GM13976 (cell line): ENCODE measurements at places on chromosomes 5 and 9.

DNA sequence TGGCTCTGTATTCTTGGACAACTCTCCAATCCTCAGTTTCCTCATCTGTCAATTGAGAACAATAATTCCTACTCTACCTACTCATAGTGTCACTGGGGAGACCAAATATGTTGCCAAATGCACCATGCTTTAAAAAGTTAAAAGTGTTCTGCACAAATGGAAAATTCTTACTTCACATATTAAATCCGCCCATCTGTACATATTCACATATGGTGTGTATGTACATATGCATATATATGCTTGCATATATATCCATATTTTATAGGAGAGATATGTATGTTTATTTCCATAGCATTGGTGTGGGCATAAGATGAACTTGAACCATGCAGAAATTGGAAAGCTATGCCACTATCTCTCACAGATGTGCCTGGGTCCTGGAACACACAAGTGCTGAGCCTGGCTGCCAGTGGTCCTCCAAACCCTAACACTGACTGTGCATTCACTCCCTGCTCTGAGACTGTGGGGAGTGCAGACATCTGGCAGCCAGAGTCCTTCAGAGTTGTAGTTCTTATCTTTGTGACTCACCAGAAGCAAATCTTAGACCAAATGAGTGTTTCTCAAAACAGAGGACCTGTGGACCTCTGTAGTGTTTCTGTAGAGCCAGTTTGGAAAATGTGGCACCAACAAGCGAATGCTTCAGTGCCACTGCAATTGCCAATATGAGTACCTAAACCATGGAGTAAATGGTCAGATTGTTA lies 168.7 kb downstream of the GRIA1 start:
- no peak for DNase-seq

- DNase-seq, result no peak
Measured at GRCh38 chr9:2494562-2494961, 127.0 kb upstream of the VLDLR start.

DNA sequence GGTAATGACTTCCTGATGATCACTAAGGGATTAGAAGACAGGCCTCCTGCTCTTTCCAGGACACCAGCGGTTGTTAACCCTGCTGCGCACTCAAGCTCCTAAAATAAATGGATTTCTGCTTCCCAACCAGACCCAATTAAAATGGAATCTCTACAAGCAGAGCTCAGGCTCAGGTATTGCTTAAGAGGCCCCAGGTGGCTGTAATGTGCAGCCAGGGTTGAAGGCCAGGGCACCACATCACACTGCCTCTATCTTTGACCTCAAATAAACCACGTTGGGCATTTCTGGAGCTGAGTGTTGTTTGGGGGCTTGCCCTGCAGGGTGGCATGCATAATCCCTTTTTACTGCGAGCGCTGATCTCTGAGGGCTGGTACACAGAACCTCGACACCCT lies 108.0 kb downstream of the FBXO38 start:
- no peak for DNase-seq

DNA sequence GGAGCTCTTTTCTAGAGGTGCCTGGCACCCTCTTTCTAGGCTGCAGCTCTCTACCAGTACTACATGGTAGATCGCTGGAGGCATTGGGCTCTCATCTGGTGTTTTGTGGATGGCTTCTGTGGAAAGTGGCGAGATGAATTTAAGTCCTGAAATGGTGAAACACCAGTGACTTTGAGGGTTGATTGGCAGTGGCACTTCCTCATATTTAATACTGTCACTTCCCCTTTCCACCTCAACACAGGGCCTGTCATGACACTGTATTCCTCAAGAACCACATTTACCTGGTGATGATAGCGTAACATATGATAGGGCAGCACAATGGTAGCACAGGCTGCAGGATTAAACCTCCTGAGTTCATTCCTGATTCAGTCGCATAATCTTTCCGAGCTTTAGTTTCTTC lies 132.1 kb downstream of the KDM4C start:
- no peak for DNase-seq

DNA sequence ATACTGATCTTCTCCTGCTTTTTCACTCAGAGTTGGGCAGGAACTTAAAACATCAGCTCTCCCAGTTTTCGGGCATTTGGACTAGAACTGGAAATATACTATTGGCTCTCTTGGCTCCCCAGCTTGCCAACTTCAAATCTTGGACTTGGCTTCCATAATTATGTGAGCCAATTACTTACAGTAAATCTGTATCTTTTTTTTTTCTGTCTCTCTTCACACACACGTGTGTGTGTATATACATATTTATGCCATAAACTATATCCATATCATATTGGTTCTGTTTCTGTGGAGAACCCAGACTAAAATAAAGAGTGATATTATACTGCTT lies 379.6 kb upstream of the PRR16 start:
- no peak for DNase-seq

- no peak for DNase-seq
Measured at GRCh38 chr9:36948051-36948450, 86.0 kb downstream of the PAX5 start.

DNA sequence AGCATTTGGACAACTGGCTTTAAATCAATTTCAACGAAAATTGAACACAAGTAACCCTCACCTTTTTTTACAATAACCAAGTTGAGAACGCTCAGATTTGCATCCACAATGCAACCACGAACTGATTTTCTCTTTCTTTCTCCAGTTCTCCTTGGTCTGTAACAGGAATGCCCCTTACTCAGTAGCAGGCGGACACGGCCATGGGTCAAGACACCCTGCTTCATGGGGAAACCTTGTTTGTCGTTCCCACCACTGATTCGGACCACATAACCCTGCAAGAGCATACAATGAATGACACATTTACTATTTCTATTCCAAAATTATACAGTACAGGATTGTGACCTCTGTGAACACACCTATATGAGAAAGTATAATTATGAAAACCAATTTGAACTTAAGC lies 1.4 kb downstream of the RPS6 start:
- no peak for DNase-seq

DNA sequence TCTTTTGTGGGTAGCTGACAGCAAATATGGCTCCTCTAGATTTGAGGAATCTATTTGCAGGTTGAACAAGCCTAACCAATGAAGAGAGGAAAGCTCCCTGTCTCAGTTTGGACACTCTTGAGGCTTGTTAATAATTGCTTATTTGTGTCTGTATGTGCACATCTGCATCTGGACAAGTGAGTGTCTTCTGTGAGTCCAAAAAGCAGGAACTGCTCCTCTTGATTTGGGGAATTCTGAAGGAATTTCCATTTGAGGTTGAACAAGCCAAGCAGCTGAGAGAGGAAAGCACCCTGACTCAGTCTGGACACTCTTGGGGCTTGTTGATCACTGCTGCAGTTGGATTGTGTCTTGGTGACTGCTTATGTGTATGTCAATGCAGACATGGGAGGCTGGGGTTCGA lies 211.6 kb downstream of the DTWD2 start:
- DNase-seq, result no peak

DNA sequence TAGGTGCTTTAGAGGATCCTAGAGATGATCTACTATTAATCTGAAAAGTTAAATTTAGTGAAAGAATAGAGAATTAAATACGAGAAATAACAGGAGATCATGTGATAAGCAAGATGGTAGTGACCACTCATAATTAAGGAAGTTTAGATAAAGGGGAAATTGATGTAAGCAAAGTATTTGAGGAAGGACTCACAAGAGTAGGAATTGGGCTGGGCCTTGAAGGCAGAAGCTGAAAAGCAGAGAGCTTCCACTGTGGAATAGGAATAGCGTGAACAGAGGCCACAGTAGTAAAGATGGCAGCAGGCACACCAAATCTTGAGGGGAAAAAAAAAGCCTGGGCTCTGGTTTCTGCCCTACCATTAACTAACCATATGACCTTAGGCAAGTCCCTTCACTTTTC lies 38.0 kb downstream of the KIF24 start:
- DNase-seq, result no peak

DNA sequence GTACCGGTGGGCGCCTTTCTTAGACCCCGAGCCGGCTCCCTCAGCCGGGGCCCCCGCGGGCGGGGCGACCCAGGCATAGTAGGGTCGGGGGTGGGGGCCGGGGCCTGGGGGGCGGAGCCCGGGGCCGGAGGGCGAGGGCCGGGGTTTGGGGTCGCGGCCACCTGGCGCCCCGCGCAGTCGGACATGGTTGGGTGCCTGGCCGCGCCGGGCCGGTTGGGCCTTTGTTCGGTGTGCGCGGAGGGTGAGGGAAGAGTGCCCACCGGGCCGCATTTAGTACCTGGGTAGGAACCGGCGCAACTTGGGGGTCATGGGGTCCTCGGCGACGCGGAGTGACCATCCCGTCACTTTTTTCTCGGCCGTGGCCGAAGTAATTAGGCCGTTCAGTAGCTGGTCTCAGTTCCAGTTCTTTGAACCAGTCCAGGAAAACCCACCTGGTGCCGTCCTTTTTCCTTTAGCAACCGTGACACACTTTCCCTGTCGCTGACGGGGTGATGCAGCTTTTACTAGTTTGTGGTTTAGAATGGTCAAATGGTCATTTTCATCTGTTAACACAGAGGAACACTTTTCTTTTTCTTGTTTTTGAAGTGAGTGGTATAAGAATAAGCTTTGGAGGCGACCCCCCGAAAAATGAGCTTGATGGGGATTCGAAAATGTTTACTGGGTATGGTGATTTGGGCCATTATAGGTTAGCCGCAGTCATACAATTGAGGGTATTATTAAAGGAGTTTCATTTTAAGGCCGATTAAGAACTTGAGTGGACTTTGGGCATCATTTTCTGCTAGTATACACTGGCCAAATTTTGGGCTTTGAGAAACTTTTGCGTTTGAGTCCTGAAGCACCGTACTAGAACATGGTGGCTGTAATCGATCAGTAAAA lies 589 bp downstream of the CKS2 start:
- no peak for DNase-seq

- DNase-seq, result no peak
Measured at GRCh38 chr5:170262061-170263045, 29.6 kb downstream of the C5orf58 start.

GRCh38 chr9:91045041-91045440 lies 243.4 kb downstream of the SYK start:
- no peak for DNase-seq

DNA sequence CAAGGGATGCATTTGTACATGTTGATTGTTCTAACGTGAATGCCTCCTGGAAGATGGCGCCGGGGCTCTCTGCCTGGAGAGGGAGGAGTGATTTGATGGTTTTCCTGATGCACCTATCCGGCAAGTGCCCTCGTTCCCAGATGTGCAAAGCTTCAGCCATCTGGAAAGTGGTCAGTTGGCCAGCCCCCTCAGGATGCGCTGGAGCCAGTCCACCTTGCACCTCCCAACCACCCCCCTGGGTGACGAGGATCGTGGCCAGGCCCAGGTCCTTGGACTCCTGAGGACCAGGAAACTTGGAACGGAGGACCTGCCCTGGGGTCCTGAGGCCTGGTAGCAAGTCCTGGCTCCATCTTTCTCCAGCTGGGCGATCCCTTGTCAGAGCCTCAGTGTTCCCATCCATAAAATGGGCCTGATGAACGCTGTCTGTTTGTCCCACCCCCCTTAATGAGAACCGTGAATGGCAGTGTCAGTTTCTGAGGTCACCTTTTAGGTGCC lies 23.6 kb upstream of the RNU6ATAC start:
- no peak for DNase-seq

DNA sequence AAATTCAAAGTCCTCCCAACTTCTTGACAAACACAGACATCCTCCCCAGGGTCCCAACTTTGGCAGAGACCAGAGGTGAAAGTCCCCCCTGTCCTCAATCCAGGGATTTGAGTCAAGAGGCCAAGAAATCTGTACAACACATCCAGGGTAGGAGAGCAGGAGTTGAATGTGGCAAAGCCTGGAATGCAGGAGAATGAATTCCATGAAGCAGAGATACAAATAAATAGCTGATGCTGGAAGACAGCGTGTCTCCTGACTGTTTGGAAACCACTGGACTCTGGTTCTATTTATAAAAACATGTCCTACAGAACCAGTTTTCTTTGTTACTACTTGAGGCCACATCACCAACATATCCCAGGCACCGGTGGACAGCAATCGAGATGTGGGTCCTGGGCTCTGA lies 43.7 kb upstream of the SLIT3 start:
- no peak for DNase-seq

DNA sequence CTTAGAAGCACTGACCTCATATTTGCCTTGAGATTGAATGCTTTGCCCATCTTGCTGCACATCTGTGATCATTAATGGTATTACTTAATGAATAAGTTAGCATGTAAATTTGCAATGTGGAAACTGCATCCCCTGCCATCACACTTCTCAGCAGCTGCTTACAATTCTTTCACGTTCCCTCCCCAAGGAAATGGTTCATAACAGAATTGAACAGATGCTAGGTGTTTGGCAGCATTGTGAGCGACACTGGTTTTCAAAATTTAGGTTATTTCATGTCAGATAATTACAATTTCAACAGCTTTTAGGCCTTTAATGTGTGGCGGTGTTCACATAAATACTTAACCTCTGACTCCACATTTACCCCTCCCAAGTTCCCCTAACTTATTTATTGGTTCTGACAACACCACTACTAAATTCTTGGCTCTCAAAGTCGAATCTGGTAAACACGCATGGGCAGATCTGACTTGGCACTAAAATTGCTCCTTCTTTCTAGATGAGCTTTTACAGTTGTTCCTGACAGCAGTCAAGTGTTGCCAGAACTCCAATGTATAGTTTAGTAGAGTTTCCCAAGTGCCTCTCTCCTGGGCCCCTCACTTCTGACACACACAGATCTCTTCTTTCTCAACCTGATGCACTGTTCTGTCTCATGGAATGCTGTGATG lies 46.8 kb downstream of the SLC1A3 start:
- no peak for DNase-seq

DNA sequence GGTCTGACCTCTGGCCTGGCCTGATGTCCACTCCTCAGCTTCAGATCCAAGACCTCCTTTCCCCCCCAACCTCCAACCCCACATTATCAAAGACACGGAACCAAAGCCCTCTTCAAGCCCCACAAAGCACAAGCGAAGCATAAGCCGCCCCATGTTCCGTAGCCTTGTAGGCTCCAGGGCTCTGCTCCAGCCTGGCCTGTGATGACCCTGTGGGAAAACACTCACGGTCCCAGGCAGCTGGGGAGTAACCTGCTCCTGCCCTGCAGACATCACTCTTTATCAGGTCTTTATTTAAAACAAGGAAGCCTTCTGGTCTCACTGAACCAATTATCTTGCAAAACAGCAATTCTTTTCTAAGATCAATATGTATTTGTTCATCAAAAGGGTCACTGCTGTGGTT lies 15.4 kb upstream of the WNK2 start:
- no peak for DNase-seq
